ENCODE measurements at places on chromosomes 5 and 9.

- no peak for DNase-seq
Observed at GRCh38 chr5:100864931-100865330, 38.2 kb downstream of the ST8SIA4 start.

GRCh38 chr5:80254767-80255430 lies 949 bp downstream of the SERINC5 start:
- DNase-seq, result no peak

GRCh38 chr5:6781716-6782115 lies 68.5 kb downstream of the TENT4A start:
- DNase-seq, result no peak

DNA sequence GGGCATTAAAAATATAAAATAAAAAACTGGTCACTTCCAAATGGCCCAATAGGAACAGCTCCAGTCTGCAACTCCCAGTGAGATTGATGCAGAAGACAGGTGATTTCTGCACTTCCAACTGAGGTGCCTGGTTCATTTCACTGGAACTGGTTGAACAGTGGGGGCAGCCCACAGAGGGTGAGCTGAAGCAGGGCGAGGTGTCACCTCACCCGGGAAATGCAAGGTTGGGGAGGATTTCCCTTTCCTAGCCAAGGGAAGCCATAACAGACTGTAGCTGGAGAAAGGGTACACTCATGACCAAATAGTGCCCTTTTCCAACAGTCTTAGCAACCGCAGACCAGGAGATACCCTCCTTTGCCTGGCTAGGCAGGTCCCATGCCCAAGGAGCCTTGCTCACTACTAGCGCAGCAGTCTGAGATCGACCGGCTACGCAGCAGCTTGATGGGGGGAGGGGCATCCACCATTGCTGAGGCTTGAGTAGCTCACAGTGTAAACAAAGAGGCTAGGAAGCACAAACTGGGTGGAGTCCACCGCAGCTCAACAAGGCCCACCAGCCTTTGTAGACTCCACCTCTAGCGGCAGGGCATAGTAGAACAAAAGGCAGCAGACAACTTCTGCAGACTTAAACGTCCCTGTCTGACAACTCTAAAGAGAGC lies 12.7 kb downstream of the RLN1 start:
- peak; percentile 66 for DNase-seq

- DNase-seq, result no peak
Observed at GRCh38 chr5:144421411-144421810, 250.7 kb downstream of the KCTD16 start.

DNA sequence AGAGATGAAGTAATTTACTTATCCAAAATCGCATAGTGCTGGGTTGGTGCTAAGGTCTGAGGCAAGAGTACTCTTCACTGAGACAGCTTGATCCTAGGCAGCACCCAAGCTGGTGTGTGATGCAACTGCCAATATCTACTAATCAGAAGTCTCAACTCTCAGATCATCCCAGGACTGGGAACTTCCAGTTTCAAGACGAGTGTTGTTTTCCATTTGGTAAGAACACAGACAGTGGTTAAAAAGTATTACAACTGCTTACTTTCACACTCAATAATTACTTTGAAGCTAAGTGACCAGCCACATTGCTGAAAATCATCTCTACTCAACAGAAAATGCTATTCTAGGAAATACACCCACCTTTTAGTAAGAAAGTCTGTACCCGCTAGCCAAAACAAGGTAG lies 45.3 kb downstream of the FBXW11 start:
- DNase-seq, result no peak

- no peak for DNase-seq
Observed at GRCh38 chr5:135208903-135209721, 175.1 kb upstream of the PITX1 start.

GRCh38 chr9:8136477-8136876 lies 336.9 kb upstream of the DMAC1 start:
- DNase-seq, result no peak

- DNase-seq, result no peak
Observed at GRCh38 chr5:63554191-63554590, 408.1 kb downstream of the HTR1A start.

DNA sequence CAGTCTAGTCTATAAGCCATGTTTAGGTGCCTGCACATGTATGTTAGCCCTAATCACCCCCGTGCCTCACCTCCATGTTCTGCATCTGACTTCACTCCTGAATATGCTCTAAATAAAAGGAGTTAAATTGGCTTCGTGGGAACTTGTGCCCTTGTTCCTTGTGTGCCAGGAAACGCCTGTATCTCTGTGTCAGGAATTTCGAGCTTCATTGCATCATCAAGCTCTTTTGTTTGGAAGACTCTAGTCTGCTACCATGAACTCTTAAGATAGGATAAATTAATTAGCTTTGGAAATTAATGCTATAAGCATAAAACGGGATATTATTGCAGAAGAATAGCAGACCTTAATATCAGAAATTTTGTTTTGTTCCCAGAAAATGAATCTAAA lies 99.2 kb downstream of the ADCY2 start:
- DNase-seq, result no peak

GRCh38 chr5:130545291-130545690 lies 619.8 kb downstream of the HINT1 start:
- no peak for DNase-seq

DNA sequence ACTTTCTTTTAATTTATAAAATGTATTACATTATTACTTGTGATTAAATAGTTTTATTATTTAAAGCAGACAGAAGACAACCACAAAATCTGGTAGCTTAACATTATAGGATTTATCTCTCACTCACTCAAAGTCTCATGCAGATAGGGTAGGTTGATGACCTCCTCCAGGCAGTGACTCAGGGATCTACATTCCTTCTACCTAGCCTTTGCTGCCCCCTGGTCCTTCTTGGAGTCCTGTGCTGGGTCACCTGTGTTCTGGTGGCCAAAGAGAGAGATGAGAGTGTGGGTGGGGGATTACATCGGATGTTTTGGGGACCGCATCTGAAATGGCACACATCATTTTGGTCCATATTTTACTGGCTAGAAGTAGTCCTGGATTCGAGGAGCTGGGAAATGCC lies 95.7 kb upstream of the CTSL start:
- no peak for DNase-seq

GRCh38 chr5:73911761-73912393 lies 285.9 kb downstream of the ARHGEF28 start:
- no peak for DNase-seq

DNA sequence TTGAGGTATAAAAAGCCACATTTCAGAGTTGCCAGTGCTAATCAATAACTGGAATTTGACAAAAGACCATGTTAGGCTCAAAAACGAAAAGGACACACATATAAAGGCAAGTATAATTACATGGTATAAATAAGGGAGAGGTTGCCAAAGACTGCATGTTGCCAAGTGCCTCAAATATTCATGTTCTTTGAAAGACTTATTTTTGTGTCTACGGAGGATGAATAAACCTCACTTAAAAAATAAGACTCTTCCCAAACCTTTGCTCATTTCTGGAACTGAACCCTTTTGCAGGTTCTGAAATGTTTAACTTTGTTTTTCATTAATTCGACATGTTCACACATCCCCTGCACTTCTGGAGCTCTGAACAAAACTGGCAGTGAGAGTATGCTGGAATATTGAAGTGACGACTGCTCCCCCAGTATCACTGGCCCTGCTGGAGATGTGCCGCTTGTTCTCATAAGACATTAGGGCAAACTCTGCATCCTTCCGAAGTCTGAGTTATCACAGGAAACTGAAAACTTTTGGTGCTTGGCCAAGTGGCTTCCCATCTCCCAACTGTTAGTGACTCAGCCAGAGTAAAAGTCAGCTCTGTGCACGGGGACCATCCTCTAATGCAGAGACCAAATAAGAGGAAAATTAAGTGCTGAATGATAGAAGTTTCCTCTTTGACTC lies 336.8 kb downstream of the GLIS3 start:
- DNase-seq, result no peak

DNA sequence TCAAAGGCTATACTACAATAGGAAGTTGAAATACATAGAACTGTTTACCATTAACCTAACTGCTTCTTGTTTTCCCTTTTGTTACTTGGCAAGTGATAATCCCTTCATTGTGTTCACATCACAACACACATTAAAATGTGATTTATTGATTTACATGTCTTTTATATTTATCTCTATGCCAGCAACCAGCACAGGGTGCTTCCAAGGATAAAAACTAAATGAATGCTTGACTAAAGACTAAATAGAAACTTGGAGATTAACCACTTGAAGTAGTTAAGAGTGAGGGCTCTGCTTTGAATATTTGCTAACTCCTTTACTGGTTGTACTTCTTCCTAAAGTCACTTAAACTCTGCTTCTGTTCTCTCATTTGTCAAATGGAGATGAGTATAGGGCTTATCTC lies 1730.6 kb downstream of the EFNA5 start:
- no peak for DNase-seq

Data from CD4-positive, alpha-beta T cell treated with Interleukin-15 for 1 hour (primary cell).